ENCODE measurements at places on chromosomes 2 and 18.

DNA sequence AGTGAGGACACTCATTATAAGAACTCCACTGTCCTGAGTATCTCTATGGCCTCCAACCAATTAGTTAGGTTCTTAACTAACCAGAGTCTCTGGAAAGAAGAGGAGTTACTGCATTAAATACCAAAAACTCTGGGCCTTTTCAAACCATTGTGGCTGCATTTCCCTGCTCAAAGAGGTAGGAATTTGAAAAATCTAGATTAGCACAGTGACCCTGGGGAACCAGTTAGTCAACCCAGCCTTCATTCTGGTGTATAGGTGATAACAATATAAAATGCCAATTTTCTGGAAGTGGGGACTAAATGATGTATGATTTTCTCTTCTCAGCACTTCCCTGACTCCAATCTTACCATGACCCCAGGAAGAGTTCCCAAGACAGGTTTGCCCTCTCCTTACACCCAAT is 287.8 kb upstream of the SETBP1 start:
- no peak for ATAC-seq

GRCh38 chr18:24333084-24333483 is 64.5 kb downstream of the OSBPL1A start:
- no peak for ATAC-seq

DNA sequence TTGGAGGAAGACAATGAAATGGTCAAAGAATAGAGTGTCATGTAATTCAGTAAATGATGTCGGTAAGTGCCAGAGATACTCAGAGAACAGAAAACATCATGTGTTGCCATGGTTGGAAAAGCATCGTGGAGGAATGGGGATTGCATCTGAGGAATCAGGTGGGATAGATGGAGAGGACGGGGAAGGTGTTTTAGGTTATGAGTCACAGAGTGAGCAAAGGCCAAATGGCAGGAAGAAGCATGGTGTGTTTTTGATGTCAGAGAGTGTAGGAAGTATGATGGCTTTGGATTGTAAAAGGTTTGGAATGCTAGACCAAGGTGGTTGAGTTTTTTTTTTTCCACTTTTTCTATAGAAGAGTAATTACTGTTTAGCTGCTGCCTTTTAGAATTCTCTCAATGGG is 27.5 kb upstream of the CD28 start:
- ATAC-seq, result no peak

DNA sequence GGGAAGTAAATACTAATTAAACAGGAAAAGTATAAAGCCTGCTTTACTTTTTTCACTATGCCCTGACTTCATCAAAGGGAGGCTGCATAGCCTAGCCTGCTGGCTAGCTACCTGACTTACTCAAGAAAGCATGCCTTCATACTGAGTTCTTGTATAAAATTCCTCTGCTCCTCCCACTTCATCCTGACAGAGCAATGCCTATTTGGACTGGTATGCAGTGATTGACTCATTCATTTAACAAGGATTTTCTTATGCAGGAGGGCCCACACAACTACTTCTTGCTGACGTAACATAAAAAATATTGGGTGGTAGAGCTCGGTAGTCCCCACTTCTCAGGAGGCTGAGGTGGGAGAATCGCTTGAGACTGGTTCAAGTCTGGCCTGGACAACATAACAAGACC is 70.5 kb downstream of the PRPF40A start:
- peak; percentile 87 for ATAC-seq

GRCh38 chr2:23436346-23437098 is 51.5 kb downstream of the KLHL29 start:
- no peak for ATAC-seq

GRCh38 chr2:11532416-11533055 is 1.3 kb upstream of the GREB1 start:
- ATAC-seq, result no peak

DNA sequence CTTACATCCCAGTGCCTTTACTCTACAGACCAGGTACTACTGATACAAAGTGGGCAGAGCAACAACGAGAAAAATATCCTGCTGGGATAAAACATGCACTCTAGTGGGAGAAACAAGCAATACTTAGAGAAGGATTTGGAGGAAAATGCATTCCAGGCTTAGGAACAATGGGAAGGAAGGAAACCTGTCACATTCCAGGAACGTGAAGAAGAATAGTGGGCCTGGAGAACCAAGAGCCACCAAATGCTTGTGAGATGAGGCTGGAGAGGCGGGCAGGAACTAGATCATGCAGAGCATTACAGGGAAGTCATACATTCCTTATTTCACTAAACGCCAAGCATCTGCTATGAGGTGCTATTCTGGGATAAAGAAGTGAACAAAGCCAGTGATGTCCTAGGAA is 342.3 kb downstream of the DCC start:
- no peak for ATAC-seq

- ATAC-seq, result peak; percentile 70
Measured at GRCh38 chr2:173555833-173556232, 201.2 kb downstream of the CDCA7 start.

DNA sequence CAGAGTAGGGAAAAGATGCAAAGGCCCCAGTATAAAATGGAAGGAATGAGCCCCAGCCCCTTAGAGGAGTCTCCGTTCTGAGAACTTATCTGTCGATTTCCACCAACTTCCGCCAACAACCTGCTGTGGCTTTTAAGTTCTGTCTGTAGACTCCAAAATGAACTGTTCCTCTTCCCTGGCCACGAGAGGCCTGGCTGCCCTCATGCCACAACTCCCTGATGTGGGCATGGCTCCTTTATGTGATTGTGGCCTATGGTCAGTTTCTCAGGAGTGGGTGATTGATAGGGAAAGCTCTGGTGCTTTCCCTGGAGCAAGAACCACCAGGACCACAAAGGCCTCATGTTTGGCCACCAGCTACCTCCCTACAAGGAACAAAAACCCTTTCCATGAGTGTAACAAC is 18.8 kb upstream of the CD207 start:
- no peak for ATAC-seq

GRCh38 chr2:172819943-172820342 is 84.3 kb downstream of the RAPGEF4 start:
- no peak for ATAC-seq

DNA sequence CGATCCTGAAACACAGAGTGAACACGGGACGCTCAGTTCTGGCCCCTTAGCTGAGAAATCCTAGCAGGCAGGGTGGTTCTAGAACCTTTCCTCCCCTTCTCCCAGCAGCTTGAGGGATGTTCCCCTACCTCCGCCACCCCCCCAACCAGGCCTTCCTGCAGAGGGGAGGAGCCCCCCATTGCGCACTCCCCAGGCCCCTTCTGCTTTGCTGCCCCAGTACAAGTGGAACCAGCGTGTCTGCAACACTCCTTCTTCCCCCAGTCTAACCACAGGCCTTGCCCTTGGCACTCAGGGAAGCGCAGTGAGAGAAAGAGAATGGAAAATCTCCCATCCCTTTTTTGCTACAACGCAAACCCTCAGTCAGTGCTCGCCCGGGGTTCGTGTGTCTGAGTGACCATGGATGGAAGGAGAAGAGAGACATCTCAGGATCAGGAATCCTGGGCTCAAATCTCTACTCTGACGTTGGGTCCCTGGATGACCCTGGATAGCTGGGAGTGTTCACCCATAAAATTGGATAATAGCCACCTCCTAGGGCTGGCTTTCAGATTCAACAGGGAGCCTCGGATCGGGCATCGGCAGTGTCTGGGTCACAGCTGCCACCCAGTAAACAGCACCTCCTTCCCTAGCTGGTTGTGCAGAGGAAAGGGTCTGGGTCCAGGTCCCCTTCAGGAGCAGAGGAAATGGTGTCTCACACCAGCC is 3.7 kb downstream of the NPPC start:
- ATAC-seq, result no peak

- no peak for ATAC-seq
Measured at GRCh38 chr2:65415091-65415490, 17.3 kb downstream of the SPRED2 start.

- ATAC-seq, result no peak
Measured at GRCh38 chr18:78672862-78673446, 306.7 kb upstream of the SALL3 start.

GRCh38 chr2:235848055-235848454 is 320.1 kb downstream of the GBX2 start:
- no peak for ATAC-seq

DNA sequence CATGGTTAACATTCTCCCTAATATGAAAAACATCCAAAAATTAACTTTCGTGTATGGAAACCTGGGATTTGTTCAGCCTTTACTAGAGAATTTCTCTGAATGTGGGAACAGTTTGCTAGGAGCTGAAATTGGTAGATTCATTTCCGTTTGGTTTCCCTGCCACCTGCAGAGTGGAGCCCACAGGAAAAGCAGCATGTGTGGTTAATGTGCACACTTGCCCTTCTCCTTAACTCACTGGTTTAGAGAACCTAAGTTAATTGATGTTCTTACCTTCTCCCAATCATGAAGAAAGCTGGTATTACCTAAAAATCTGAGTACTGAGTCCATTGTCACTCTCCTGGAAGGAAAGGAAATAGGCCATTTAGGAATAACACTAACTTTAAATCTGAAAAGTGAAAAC is 37.6 kb upstream of the ASXL3 start:
- ATAC-seq, result no peak

DNA sequence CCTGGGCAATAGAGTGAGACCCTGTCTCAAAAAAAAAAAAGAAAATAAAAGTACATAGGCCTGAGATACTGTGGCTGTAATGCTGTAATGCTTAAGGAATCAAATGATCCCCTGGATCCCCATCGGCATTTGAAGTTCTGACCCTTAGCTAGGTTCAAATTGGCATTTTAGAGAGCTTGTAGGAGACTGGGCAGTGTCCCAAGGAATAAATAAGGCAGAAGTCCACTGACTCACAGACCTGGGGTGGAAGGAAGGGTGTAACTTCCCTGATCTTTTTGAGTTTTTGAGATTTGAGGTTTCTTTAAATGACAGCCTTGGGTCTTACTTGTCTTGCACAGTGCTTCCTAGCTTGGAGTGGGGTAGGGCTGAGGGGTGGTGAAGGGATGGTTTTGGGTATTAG is 553.7 kb downstream of the SLC4A3 start:
- no peak for ATAC-seq

GRCh38 chr2:215748446-215748845 is 264.9 kb downstream of the MREG start:
- no peak for ATAC-seq

GRCh38 chr18:79600596-79600995 is 79.0 kb upstream of the CTDP1 start:
- no peak for ATAC-seq

- ATAC-seq, result no peak
Measured at GRCh38 chr2:173044686-173045085, 31.0 kb upstream of the MAP3K20 start.

- ATAC-seq, result no peak
Measured at GRCh38 chr2:172762574-172762973, 26.9 kb downstream of the RAPGEF4 start.

DNA sequence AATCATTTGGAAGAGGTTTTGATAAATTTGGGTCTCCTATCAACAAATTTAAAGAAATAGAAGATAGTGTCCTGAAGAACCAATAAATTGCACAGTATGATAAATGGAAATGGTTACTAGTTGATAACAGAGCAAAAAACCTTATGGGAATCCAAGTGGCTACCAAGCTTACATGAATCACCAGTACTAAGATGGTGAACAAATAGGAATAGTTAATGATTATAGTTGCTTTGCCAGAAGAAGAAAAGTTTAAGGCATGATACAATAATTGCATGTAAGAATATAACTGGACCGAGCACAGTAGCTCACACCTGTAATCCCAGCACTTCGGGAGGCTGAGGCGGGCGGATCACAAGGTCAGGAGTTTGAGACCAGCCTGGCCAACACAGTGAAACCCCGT is 19.6 kb upstream of the INO80D start:
- no peak for ATAC-seq

- no peak for ATAC-seq
Measured at GRCh38 chr2:18548621-18549020, 11.8 kb downstream of the RDH14 start.

DNA sequence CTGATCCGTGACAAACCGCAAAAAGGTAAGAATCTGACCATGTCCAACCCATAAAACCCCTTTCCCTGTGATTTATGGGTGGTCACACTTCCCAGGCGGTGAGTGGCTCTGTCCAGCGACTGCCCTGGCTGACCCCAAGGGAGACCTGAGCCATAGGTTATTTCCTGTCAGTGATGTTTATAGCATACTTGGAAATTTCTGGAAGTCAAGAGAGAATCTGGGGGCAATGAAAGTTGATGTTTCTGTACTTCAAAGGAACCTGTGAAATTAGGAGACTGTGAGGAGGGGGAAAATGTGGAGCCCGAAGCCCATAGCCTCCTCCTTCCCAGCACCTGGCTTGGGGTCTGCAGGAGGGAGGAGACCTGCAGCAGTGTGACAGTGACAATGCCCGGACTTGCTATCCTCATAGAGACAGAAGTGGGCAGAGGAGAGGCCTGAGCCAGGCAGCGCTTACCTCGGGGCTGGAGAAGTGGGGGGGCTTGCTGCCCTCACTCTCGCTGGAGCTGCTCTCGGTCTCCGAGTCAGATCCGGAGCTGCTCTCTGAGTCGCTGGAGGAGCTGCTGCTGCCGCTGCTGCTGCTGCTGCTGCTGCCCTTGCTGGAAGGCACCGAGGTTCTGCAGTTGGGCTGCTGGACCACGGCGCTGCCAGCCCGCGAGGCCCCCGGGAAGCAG is 111.3 kb upstream of the REV1 start:
- peak; percentile 60 for ATAC-seq

GRCh38 chr2:128369602-128370467 is 51.2 kb upstream of the HS6ST1 start:
- no peak for ATAC-seq

- no peak for ATAC-seq
Measured at GRCh38 chr18:13392899-13393298, 174.3 kb downstream of the LDLRAD4 start.

- ATAC-seq, result no peak
Measured at GRCh38 chr2:68463287-68463877, 3.7 kb downstream of the FBXO48 start.

DNA sequence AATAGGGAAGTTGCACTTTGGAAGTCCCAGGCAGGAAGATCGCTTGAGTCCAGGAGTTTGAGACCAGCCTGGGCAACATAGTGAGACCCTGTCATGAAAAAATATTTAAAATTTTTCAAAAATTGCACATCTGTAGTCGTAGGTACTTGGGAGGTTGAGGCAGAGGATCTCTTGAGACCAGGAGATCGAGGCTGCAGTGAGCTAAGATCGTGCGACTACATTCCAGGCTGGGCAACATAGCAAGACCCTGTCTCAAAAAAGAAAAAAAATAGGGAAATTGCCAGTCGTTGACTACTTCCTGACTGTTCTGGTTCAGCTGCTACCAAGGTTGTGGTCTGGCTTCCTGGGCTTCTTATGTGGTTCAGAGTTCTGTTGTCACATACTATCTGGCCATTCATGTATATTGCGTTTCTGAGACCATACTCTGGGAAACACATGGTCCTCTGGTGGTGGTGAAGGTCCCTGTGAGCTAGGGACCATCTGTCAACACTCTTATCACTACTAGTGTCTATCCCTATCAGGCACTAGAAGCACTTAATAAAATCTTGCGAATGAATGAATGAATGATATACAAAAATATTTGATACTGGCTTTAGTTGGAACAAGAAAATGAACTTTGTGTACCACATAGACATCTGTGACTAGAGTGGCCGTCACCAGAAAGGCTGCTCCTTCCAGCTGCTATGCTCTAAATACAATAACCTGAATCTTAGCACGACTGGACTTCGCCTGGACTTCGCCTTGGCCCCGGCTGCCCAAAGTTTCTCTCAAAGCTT is 861 bp upstream of the KLHL23 start:
- ATAC-seq, result peak; percentile 24

GRCh38 chr18:70005580-70005979 is 57.9 kb upstream of the CD226 start:
- ATAC-seq, result no peak
